T-cell (primary cell): ENCODE measurements at places on chromosomes 3 and 15. TPM values are rescaled to one million over a fixed set of nuclear protein-coding genes. Genes with fewer than 3 reads are reported as not detected.

Gene PARP15
- total RNA-seq: 74.9 TPM

Gene GOLGA8T
- total RNA-seq: 0.60 TPM

Gene FOXL2
- not detected for total RNA-seq

Gene CLRN1
- not detected for total RNA-seq

Gene SCG5
- total RNA-seq: not detected

Gene RAB27A
- 29.7 TPM for total RNA-seq

DNA sequence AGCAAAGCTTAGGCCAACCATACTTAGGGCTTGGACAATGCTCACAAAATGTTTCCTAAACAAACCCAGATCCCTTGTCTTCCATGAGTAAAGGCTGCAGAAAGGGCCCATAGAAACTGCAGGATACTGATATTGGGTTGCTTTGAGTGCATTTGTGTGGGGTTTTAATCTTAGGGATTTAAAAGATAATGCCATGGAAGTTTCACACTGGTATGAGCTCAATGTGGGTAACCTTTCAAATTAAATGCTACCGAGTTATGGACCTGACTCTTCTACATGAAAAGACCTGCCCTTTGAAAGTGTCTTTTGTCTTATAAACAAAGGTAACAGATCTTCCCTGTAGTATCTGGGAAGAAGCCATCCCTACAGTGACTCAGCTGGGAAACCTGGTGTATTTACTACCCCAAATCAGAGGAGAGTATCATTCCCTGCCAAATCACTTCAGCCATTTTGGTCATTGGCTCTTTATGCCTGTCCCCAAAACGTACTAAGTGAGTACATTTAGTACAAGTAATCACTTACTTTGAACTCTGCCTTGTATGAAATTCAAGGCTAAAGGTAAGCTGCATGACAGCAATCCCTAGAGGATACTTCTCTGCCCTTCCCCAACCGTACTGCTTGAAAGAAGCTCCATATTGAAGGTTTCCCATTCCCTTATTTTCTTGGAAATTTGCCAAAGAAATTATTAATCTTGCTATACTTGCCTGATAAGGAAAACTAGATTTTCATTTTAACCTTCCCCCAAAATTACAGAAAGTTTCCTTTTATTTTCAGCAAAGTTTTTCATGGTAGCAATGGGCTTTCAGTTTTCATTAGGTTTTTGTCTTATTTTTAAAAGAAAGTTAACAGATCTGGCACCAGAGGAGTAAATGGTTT lies 7.2 kb downstream of the TM4SF1 start:
- no peaks in the 10 kb centered on the region for H3K36me3 ChIP-seq
- no peak overlapping the region for H3K27ac ChIP-seq
- no peaks in the 10 kb centered on the region for H3K4me1 ChIP-seq
- H3K27me3 ChIP-seq: no peaks in the 10 kb centered on the region
- no peak for DNase-seq

GRCh38 chr15:65922621-65923020 lies 53.3 kb downstream of the RAB11A start:
- H3K36me3 ChIP-seq: no peaks in the 10 kb centered on the region
- no peak for DNase-seq
- no peaks in the 10 kb centered on the region for H3K4me1 ChIP-seq
- no peak overlapping the region for H3K4me3 ChIP-seq
- H3K27me3 ChIP-seq: no peaks in the 10 kb centered on the region

DNA sequence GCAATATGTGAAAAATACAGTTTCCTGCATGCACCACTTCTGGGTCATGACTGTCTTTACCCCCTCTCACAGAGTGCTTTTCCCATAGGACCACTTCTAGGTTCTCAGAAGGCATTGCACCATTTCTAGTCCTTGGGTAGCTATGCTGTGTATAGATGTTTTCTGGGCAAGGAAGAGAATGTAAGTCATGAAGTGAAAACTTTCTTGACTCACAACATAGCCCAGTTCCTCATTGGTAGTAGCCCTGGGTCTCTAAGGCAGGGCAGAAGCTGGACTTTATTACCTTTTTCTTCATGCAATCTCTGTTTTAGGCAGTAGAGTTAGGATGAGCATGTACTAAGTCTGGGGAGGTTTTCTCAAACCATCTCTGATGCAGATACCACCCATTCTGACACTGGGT lies 203.1 kb downstream of the EPHB1 start:
- H3K27ac ChIP-seq: no peak overlapping the region
- no peaks in the 10 kb centered on the region for H3K4me1 ChIP-seq
- no peaks in the 10 kb centered on the region for H3K36me3 ChIP-seq
- DNase-seq: no peak
- no peak overlapping the region for H3K4me3 ChIP-seq
- no peaks in the 10 kb centered on the region for H3K27me3 ChIP-seq

DNA sequence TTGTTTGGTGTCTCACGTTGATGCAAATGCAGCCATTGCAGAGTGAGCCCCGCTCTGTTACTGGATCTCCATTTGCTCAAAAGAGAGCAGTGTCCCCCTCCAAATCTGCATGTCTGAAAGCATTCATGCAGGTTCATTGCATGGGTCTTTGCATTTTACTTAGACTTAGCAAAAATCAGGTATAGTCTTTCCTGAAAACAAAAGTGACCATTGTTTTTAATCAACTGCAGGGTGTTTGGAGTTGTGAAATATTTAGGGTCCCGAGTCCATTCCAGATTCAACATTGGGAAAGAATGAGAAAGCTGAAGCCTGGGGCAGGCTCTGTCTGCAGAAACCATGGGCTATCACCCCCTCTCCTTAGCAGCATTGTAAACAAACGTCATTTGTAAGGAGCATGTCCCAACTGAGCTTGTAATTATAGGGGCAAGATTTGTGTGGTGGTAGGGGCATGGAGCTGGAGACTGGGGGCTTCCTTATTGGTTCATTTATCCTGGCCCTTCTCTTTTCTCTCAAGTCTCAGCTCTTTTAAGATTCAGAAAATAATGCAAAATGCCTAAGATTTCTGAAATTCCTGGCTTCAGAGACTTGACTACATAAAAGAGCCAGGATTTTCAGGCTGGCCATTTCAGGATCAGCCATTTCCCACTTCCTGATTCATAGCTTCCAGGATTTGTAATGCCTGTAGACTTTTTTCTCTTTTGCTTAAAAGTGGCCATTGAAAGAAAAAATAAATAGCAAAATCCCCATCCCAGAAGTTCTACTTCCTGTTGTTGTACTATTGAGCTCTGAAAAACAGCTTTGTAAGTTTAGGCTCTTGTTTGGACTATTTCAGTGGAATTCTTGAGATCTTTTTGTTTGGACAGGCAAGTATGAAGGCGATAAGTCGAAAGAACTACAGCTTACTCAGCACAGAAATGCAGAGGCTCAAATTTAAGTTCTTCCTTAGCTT lies 23.0 kb downstream of the IGF1R start:
- H3K4me3 ChIP-seq: no peak overlapping the region
- no peak for DNase-seq
- H3K27ac ChIP-seq: no peak overlapping the region
- peaks cover 2% of the 10 kb centered on the region for H3K27me3 ChIP-seq

GRCh38 chr15:97386940-97387339 lies 573.6 kb upstream of the ARRDC4 start:
- no peaks in the 10 kb centered on the region for H3K27me3 ChIP-seq
- no peak overlapping the region for H3K4me3 ChIP-seq
- DNase-seq: no peak
- H3K36me3 ChIP-seq: no peaks in the 10 kb centered on the region

GRCh38 chr15:71782422-71783165 lies 27.8 kb upstream of the NR2E3 start:
- H3K27me3 ChIP-seq: no peaks in the 10 kb centered on the region
- no peaks in the 10 kb centered on the region for H3K36me3 ChIP-seq
- H3K27ac ChIP-seq: no peak overlapping the region
- DNase-seq: no peak
- H3K4me1 ChIP-seq: no peaks in the 10 kb centered on the region

DNA sequence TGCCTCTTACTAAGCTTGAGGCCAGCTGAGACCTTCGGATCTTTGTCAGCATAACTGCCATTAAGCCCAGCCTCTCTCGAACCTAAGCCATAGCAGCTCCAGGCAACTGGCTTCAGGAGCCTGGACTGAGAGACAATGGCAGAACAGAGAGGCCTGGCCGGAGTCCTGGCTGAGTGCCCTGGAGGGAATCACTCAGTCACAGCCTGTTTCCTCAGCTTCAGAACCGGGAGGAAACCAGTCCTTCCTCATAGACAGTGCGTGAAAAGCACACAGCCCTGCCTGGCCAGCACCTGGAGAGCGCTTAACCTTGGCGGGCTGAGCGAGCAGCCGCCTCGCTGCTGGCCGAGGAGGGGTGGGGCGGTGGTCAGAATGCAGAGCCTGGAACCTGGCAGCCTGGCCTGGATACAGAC lies 21.6 kb downstream of the RNU5B-1 start:
- no peak overlapping the region for H3K27ac ChIP-seq
- no peak for DNase-seq
- H3K27me3 ChIP-seq: peaks cover 78% of the 10 kb centered on the region
- no peak overlapping the region for H3K4me3 ChIP-seq
- H3K36me3 ChIP-seq: no peaks in the 10 kb centered on the region

- no peak overlapping the region for H3K4me3 ChIP-seq
- peaks cover 7% of the 10 kb centered on the region for H3K36me3 ChIP-seq
- H3K27ac ChIP-seq: no peak overlapping the region
- no peak for DNase-seq
- no peaks in the 10 kb centered on the region for H3K27me3 ChIP-seq
- no peaks in the 10 kb centered on the region for H3K4me1 ChIP-seq
Measured at GRCh38 chr15:85094685-85095084, 113.0 kb downstream of the PDE8A start.

DNA sequence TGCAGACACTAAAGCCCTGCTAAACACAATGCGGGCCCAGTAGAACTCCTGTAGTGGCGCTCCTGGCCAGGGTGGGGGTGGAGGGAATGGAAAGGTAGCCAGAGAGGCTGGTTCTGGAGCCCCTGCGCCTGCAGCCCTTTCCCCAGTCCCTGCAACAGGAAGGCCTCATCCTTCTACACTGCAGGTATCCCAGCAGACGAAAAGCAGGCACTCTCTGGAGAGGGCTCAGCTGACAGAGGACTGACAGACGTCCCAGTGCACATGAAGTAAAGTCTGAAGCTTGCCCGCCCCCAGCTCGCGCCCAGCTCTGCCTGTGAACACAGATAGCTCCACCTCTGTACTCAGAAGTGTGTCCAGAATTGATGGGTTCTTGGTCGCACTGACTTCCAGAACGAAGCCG lies 46.0 kb downstream of the NSMCE3 start:
- no peaks in the 10 kb centered on the region for H3K36me3 ChIP-seq
- no peak for DNase-seq
- H3K4me3 ChIP-seq: no peak overlapping the region
- peaks cover 19% of the 10 kb centered on the region for H3K27me3 ChIP-seq

GRCh38 chr3:159236321-159236720 lies 434.5 kb downstream of the MFSD1 start:
- no peaks in the 10 kb centered on the region for H3K27me3 ChIP-seq
- no peaks in the 10 kb centered on the region for H3K4me1 ChIP-seq
- H3K27ac ChIP-seq: no peak overlapping the region
- H3K4me3 ChIP-seq: no peak overlapping the region
- no peaks in the 10 kb centered on the region for H3K36me3 ChIP-seq
- no peak for DNase-seq

DNA sequence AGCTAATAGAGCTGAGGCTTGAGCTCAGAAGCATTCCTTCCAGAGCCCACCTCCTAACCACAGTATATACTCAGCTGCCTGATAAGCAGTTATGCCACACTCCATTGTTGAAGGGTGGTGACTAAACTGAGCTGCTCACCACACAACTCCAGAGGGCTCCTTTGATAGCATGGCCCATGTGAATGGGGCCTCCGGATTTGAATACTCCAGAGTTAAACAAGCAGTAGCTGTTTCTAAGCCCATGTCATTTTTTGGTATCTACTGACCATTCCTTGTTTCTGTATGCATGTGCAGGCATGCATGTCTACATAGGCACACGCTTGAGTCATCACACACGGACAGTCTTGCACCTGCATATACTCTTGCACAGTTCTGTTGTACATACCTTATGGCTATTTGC lies 28.9 kb downstream of the IGSF10 start:
- H3K36me3 ChIP-seq: no peaks in the 10 kb centered on the region
- H3K4me1 ChIP-seq: no peaks in the 10 kb centered on the region
- H3K4me3 ChIP-seq: no peak overlapping the region
- DNase-seq: no peak
- H3K27me3 ChIP-seq: no peaks in the 10 kb centered on the region

GRCh38 chr3:184126006-184126405 lies 9.2 kb upstream of the EIF2B5 start:
- H3K4me3 ChIP-seq: no peak overlapping the region
- H3K4me1 ChIP-seq: no peaks in the 10 kb centered on the region
- no peaks in the 10 kb centered on the region for H3K36me3 ChIP-seq
- DNase-seq: no peak

DNA sequence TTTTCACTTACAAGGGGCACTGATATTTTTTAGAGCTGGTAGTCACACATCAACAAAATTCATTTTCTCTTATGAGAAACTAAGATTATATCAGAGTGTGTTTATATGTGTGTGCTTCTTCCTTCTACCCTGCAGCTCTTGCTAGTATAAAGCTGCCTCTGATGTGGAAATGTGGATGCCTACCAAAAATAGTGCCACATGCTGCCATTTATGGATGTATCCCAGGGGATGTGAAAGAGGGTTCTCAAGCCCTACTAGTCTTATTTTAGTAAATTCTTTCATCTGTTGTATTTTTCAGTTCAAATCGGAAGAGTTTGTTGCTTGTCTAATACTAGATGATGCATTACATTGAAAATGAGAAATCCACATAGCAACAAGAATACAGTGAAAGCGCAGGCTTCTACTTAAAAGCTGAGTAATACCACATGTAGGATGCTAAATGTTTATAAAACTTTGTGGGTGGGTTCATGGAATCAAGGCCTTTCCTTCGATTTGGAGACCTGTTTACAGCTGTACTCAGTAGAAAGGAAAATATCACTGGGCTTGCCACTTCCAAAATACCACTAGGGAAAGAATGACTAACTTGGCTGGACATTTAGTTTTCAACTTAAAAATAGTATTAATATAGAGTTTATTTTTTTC lies 399.2 kb downstream of the EPHA3 start:
- H3K27me3 ChIP-seq: no peaks in the 10 kb centered on the region
- H3K4me1 ChIP-seq: no peaks in the 10 kb centered on the region
- H3K4me3 ChIP-seq: no peak overlapping the region
- no peak overlapping the region for H3K27ac ChIP-seq
- no peak for DNase-seq
- H3K36me3 ChIP-seq: no peaks in the 10 kb centered on the region

GRCh38 chr3:138257986-138258385 lies 70.9 kb downstream of the ARMC8 start:
- no peaks in the 10 kb centered on the region for H3K4me1 ChIP-seq
- peaks cover 4% of the 10 kb centered on the region for H3K36me3 ChIP-seq
- H3K27ac ChIP-seq: no peak overlapping the region
- no peak overlapping the region for H3K4me3 ChIP-seq
- no peaks in the 10 kb centered on the region for H3K27me3 ChIP-seq

GRCh38 chr3:143092191-143092590 lies 27.4 kb upstream of the CHST2 start:
- H3K36me3 ChIP-seq: no peaks in the 10 kb centered on the region
- no peak for DNase-seq
- H3K27ac ChIP-seq: no peak overlapping the region

- H3K4me1 ChIP-seq: no peaks in the 10 kb centered on the region
- H3K27ac ChIP-seq: no peak overlapping the region
- no peaks in the 10 kb centered on the region for H3K27me3 ChIP-seq
- no peaks in the 10 kb centered on the region for H3K36me3 ChIP-seq
Measured at GRCh38 chr15:94887391-94887790, 656.0 kb downstream of the MCTP2 start.
